Thoracic aorta (tissue), 2 donors: ENCODE measurements at places on chromosomes 2 and 18. TPM values are rescaled to one million over a fixed set of nuclear protein-coding genes. Genes with fewer than 3 reads are reported as not detected.

DNA sequence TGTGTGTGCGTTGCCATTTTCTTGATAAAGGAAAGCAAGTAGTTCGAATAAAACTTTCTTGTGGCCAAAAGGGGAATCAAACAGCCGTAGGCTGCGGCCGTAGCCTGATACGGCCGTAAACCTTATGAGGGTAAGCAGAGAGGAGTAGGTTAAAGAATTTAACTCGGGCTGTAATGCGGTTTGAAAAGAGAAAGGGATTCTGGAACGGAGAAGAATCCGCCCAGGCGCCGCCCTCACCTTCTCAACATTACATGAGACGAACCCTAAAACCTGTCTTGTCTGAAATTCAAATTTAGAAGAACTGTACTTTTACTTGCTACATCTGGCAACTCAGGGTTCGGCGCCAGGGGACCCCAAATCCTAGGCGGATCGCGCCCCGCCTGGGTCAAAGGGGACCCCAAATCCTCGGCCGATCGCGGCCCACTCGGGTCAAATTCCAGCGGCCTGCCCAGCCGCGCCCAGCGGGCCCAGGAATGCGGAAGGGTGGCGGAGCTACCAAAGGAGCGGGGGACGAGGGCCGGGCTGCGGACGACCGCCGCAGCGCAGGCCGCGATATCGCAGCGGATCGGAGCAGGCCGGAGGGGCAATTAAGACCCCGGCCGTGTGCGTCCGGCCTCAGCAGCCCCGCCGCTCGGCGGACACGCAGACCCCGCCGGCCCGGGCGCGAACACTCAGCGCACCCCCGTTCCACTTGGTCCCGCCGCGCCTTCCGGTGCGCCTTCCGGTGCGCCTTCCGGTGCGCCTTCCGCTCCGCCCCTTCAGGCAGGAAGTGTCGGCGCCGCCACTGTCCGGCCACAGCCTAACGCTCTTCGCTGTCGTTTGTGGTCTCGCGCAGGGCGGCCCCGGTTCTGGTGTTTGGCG lies at the start of gene MYL12B:
Gene MYL12B (plus strand): TSS at position 761 of the 861 bp plus-strand sequence. CDS start 10,766 bp downstream, outside the sequence.
- no peak for DNase-seq

- DNase-seq: no peak
Observed at GRCh38 chr2:234463626-234464290, 33.1 kb downstream of the ARL4C start.

- DNase-seq: no peak
Observed at GRCh38 chr2:239661334-239662312, 260.8 kb upstream of the HDAC4 start.

DNA sequence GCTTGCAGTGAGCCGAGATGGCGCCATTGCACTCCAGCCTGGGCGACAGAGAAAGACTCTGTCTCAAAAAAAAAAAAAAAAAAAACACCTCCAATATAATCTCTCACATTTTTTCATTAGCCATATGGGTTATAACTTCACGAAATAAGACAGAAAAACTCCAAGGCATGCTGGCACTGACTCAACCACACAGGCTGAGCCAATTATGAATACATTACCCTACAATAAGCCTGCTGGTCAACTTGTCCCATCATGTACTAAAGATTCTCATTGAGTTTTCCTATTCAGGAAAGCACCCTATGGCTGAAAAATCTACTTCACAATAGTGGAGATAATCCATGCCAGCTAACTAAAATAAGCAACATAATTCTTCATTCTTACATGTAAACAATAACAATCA lies 12.8 kb upstream of the MAP3K20 start:
- no peak for DNase-seq

GRCh38 chr2:217026569-217026968 lies 166.7 kb upstream of the TNP1 start:
- no peak for DNase-seq

DNA sequence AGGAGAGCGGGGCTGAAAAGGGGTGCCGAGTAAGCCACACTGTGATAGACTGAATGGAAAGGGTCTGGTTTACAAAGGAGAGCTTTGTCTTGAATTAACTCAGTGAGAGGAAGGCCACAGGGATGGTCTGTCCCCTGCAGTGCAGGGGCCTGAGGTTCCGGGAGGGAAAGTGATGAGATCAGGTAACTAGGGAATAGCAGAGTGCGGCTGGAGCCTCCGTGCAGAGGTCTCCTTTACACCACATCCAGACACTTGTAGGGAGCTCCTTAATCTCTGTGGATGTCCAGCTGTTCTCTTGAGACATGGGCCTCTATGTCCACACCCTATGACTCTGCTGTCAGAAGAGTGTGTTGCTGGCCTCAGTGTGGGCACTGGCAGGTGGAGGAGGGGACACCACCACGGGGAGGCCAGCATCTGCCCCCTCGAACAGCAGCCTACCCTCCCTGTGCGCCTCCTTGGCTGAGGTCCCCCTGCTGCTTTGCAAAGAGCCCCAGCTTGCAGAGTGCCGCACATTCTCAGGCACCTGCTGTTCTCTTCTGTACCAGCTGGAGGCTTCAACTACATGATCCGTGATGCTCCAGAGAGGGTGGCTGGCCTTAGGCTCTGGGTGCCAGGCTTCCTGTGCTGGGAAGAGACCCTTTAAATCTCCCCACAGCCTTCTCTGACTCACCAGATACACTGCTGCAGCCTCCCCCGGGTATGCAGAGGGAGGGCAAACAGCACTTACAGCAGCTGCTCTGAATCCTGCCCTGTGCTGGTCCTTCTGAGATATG lies 25.9 kb downstream of the ENOSF1 start:
- no peak for DNase-seq

DNA sequence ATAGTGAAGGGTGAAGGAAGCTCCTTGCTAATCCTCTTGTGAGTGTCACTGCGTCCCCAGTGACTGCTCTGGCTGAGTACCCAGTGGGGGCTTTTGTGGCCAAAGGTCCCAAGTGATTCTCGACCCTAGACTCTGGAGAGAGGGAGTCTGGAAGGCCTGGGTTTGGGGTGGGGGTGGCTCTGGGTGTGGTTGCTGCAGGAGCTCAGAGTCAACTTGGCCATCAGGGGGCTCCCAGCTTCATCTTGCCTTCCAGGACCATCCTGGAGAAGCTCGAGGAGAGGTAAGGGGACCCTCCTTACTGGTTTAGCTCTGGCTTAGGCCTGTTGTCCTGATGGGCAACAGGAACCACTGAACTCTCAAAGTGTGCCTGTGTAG lies 592 bp downstream of the PSD4 start:
- no peak for DNase-seq

DNA sequence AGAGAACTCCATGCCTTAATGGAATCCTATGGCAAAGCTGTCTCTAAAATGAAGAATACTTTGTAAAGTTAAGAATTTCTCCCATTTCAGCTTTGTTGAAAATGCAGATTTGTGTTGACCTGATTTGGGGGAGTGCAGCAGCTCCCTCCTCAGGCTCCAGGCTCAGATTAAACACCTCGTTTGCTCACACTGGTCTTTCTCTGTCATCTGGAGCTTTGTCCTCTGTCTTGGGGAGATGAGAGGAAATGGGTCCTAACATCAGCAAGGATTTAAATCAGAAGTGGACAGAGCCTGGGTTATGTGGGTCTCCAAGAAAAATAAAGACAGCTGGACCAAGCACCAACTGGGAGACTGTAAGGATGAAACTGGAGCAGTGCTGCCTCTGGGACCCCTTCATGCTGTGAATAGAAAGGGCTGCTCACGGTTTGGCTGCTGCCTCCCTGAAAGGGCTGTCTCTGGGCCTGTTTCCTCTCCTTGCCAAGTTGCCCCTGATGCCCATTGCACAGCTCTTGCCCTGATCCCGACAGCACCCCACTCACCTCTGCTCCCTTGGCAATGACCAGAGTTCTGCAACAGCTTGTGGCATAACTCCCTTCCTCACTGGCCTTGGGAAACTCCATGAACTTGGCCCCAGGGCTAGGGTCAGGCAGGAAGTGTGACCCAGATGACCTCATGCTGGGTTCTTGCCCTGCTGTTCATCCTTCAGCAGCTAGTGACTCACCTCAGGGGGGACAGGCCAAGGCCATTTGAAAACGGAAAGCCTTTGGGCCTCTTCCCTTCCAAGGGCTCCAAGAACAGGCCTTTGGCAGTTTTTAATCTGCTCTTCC lies 197.2 kb downstream of the CYP26B1 start:
- DNase-seq: no peak

DNA sequence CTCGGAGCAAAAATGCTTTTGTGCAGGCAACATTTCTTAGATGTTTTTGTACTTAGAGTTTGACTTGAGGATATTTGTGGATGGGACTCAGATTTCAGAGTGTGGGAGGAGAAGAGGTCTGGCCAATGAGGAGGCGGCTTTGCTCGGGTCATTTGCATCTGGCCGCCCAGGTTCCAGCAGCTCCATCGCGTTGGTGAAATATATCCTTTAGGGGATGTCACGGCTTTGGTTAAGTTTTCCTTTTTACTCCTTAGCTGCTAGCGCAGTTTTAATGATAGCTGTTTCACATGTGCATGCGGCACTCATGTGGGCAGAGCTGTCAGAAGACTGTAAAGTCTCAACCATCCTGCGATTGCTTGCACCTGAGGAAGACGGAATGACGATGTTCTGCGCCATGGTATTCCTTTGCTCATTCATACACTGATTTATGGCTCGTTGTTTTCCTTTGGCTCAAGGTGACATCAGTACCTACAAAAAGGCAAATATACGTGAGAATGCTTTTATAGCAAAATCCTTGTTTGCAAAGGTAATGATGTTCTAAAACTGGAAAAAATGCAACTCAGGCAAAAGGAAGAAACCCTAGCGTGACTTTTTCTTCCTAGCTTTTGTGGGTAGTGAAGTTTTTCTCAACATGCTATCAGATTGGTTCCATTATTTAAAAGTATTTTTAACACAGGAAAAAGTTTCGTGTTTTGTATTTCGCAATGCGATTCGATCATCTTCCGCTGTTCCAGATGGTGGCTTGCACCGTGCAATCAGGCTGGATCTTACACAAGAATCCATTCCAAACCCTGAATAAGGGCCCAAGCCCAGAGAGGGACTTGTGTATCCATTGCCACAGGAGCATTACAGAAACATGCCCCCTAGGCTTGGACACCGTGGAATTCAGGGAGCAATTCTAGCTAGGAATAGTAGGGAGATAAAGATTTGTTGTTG lies 70.5 kb upstream of the ZNF516 start:
- peak; percentile 34 for DNase-seq

DNA sequence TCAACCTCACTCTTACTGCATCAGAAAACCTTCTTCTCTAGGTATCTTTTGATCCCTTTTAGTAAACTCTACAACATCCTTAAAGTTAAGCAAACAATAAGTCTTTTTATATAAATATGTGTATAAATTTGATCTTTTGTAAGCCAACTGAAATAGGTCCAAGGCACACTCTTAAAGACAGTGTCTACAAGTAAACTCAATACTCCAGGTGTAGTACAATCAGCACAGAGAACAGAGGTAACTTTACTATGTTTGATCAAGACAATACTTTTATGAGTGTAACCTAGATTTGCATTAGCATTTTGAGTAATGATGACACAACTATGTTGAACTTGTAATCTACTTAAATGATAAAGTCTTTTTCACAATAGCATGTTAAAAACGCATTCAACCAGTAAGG lies 593.1 kb upstream of the CHAC2 start:
- DNase-seq: no peak

C2orf76 gene
- total RNA-seq: 2.2 TPM

ACOXL gene
- not detected for total RNA-seq
